A549 treated with ZK216348 at 1 μM for 4 hours (cell line): ENCODE measurements at places on chromosomes 4 and X. TPM values are rescaled to one million over a fixed set of nuclear protein-coding genes. Genes with fewer than 3 reads are reported as not detected.

The COL25A1 gene
- total RNA-seq, result not detected in 5 replicates

The SPIN2A gene
- total RNA-seq, result 0.12 to 0.37 TPM (median 0.18 TPM) in 5 replicates

The NDNF gene
- not detected in 5 replicates for total RNA-seq

The ANTXR2 gene
- total RNA-seq, result 3.7 to 4.6 TPM (median 4.3 TPM) in 5 replicates

The GIMD1 gene
- total RNA-seq, result not detected in 5 replicates

The PARM1 gene
- 0.41 to 0.60 TPM (median 0.48 TPM) in 5 replicates for total RNA-seq

The SMIM10 gene
- total RNA-seq, result 0.09 to 0.18 TPM (median 0.15 TPM) in 4 of 5 replicates, not detected in the other

The MAP3K15 gene
- total RNA-seq, result 1.7 to 2.6 TPM (median 2.1 TPM) in 5 replicates

The TECRL gene
- total RNA-seq, result not detected in 5 replicates

The SOWAHD gene
- 0.29 TPM in 1 of 5 replicates, not detected in the others for total RNA-seq

The SMPX gene
- total RNA-seq, result not detected in 5 replicates

The RTL9 gene
- 0.05 to 0.36 TPM (median 0.09 TPM) in 5 replicates for total RNA-seq

The TCP11X2 gene
- not detected in 5 replicates for total RNA-seq

The EDNRA gene
- 0.31 to 1.1 TPM (median 0.36 TPM) in 5 replicates for total RNA-seq

The SHOX gene
- total RNA-seq, result not detected in 5 replicates

The CTAG1B gene
- not detected in 5 replicates for total RNA-seq
